ENCODE measurements at places on chromosomes 7 and 10.

DNA sequence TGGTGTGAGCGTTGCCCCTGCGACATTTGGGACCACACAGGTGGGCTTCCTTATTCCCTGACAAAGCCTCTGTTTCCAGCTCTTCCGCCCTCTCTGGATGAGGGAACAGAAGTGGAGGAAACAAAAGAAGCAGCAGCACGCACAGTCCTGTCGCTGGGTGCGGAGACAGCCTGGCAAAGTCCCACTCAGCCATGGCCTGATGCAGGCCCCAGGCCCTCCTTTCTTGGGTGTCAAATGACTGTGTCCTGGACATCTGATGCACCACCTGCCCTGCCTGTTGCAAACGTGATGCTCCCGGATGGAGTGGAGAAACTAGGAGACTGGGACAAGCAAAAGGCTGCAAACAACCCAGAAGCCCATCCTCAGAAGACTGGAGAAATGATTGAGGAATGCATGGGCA, 20.7 kb downstream of the ZMIZ2 start:
- no peak for DNase-seq

DNA sequence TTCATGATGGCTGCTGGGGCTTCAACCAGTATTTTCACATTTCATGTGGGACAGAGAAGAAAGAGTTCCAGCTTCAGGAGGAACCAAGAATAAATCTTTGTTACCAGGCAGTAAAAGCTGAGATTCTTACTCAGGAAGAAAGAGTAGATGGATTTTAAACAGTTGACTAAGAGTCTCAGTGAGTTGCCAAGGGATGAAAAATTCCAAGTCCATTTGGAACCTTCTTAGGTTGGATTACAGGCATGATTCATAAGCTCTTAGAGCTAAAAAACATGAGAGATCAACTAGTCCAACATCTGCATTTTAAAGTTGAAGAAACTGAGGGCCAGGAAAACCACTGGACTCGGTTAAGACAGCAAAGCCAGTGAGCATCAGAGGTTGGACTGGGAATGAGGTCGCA, 148.6 kb downstream of the NEBL start:
- DNase-seq = no peak

GRCh38 chr10:87880336-87880735, 16.9 kb downstream of the PTEN start:
- DNase-seq = no peak

GRCh38 chr10:113007821-113008220, 57.8 kb downstream of the TCF7L2 start:
- DNase-seq = no peak

- DNase-seq = no peak
These were observed 876 bp upstream of the PIK3AP1 start for GRCh38 chr10:96721207-96721572.

DNA sequence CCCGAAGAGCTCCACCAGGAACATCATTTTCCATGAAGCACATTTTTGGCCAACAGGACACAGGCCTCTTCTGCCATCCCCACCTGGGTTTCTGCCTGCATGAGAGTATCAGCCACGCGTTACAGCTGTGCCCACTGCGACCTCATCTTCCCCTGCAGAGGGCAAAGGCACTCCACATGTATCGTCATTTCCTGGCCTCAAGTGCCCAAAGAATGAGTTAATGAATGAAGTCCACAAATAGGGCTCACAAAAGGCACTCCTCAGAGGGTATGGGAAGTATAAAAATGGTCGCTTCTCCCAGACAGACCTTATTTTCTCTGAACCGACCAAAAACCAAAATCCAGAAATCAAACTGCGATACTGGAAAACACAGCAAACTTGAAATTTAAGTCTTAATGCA, 18.5 kb downstream of the ELMO1 start:
- DNase-seq = no peak

GRCh38 chr7:143906151-143906550, 4.2 kb upstream of the TCAF1 start:
- DNase-seq = no peak

DNA sequence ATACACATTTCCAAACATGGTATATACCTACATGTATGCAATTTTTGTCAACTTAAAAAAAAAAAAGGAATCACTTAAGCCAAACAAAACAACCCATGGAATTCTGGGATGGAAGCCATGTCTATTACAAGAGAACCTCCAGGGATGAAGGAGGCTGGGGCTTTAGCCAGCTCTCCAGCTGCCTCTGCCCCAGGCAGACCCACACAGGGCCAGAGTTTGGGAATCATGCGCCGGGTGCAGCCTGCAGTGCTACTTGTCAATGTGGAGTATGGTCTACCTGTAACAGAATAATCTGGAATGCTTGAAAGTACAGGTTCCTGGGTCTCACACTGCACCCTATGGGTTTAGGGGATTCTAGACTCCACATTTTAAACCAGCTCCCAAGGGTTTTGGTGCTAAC, 10.8 kb downstream of the ATP6V0E2 start:
- DNase-seq = no peak

DNA sequence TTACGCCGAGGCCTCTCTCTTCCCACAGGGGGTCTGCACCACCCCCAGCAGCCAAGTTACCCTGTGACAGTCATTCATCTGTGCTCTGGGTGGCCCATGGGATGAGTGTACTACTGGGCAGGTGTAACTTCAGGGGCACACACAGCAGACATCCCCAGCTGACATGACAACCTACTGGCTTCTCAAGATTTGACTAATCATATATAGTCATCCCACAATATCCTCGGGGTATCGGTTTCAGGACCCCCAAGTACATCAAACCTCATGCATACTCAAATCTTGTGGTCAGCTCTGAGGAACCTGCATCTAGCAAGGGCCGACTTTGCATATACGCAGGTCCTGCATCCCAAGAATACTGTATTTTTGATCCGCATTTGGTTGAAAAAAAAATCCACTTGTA, 336.9 kb upstream of the C7orf33 start:
- DNase-seq = no peak

DNA sequence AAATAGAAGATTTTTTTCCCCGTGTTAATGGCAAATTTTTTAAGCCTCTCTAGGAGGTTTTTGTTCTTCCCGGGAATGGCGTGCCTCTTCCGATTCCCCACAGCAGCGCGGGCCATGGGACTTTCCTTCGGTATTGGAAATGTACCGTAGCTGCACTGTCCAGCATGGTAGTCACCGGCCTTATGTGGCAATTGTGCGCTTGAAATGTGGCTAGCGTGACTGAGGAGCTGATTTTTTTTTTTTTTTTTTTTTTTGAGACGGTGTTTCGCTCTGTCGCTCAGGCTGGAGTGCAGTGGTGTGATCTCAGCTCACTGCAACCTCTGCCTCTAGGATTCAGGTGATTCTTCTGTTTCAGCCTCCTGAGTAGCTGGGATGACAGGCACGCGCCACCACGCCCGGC, 938 bp upstream of the TCTN3 start:
- no peak for DNase-seq

- DNase-seq = peak; percentile 5
These were observed 146.0 kb downstream of the TNS3 start for GRCh38 chr7:47435889-47436312.

GRCh38 chr7:68243128-68243527, 1246.5 kb downstream of the TYW1 start:
- DNase-seq = no peak

DNA sequence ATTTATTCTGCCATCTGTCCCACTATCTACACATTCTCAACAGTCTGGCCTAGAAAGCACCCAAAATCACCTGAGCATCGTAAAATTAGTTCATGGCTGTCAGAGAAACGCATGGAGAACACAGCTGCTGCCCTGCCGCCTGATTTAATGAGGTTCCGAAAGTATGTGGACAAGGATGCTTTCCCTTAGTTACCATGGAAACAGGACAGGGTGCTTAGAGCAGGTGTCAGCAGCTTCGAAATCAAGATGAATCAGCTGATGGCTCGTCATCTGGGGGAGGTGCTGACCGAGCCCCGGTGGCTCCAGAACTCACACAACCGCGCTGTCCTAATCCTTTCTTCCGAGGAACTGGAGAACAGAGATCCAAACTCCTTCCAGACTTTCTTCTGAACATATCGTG, 151.5 kb downstream of the TEX36 start:
- no peak for DNase-seq

DNA sequence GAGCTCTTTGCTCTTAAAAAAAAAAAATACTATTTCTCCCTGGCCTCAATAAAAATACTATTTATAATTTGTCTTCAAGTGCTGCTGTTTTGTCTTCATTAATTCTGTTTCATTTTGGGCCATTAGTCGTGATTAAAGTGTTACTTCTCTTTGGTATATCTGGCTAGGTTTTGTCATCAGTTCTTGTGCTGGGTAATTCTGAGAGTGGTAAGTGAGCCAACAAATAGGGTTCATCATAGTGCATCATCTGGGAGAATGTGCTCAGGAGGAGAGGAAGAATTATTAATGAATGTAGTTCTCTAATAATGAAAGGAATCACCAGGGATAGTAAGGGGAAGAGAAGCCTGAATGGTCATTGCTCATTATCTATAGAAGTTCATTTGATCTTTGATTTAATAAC, 70.0 kb downstream of the LCOR start:
- DNase-seq = no peak

- no peak for DNase-seq
These were observed 24.0 kb upstream of the TM9SF3 start for GRCh38 chr10:96610817-96611216.

DNA sequence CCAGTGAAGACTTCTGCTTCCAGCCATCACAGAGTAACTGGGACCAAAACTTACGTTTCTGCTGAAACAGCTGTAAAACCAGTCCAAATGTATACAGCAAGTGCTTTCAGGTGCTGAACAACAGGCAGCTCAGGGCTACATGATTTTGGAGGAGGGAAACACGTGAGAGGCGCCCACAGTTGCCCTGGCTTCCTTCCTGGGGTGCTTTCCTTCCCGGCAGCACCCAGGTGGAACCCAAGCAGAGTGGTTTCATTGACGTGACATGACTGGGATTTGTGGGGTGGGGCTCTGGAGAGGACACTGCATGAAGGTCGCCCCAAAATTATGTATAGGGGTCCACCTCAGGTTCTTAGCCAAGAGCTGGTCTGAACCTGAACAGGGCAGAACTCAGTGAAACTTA, 34.2 kb downstream of the IL2RA start:
- DNase-seq = no peak

DNA sequence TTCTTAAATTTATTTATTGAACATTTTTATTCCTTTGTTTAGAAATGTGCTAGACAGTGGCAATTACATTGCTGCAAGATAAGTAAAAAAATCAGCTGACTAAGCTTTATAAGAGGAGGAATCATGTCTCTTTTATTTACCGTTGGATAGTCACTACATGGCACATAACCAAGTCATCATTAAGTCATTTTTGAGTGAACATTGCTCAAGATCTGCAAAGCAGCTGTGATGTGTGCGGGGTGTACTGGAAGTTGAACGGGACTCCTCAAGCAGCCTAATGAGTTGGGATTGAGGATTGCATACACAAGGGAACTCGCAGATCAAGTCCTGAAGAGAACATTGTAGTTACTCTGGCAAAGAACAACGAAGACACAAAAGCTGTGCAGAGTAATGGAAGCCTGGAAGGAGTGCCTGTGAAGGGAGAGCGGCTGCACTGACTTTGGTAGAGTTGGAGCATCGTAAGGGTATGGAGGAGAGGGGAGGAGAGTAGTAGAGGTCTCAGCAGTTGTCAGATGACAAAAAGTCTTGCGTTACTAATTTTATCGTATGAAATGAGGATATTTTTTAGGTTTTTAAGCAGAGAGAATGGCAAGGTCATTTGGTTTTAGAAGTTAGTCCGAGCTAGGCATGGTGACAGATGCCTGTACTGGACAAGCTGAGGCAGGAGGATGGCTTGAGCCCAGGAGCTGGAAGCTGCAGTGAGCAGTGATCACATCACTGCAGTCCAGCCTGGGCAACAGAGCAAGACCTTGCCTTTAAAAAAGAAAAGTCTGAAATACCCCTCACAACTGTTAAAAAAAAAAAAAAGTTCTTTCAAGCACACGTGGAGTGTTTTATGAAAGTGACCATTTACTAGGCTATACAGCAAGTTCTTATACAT, 95.1 kb downstream of the BMPR1A start:
- no peak for DNase-seq

GRCh38 chr10:22713853-22714478, 412 bp downstream of the PIP4K2A start:
- peak; percentile 41 for DNase-seq

GRCh38 chr10:49654036-49654693, 25.3 kb upstream of the C10orf53 start:
- DNase-seq = no peak

DNA sequence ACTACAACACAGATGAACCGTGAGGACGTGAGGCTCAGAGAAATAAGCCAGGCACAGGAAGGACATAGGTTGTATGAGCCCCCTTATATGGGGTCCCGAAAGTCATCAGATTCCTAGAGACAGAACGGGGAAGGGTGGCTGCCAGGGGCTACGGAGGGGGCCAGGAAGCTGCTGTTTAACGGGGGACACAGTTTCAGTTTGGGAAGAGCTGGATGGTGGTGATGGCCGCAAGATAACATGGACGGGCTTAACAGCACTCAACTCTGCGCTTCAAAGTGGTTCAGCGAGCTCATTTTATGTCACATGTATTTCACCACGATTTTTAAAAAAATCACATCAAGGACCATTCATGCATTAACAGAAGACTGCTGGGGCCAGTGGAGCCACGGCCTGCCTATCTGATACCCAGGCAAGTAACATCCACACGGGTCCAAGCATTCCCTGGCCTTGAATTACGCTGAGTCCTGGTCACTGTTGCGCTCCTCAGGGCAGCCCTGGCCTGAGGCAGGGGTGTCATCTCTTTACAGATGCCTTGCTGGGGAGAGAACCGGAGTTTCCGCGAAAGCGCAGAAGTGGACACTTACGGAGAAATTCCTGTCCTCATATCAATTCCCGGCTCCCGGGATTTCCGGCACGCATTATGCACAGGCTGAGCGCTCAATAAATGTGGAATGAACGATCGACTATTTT, 1.5 kb downstream of the CARD11 start:
- DNase-seq = no peak

- no peak for DNase-seq
These were observed 202.3 kb upstream of the KLF6 start for GRCh38 chr10:3987143-3987974.

- DNase-seq = no peak
These were observed 125.9 kb upstream of the FZD8 start for GRCh38 chr10:35768011-35768410.

DNA sequence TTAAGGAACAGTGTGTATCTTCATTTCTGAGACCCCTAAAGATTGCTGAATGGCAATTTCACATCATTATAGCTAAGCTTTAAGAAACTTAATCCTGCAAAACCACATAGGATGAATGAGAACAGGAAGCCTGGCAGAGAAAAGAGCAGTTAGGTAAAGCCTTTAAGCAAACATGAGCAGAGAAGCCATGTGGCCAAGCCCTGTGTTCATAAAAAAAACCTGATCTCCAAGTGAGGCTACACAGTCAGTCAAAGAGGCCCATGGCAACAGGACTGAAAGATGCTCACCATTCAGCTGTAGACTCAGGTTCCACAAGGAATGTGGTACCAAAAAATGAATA, 9.3 kb downstream of the LIPA start:
- no peak for DNase-seq

GRCh38 chr7:44292876-44293560, 32.4 kb downstream of the CAMK2B start:
- no peak for DNase-seq

GRCh38 chr10:88372051-88372715, 210.9 kb downstream of the RNLS start:
- DNase-seq = no peak
